ENCODE measurements at places on chromosomes 6 and 20.

DNA sequence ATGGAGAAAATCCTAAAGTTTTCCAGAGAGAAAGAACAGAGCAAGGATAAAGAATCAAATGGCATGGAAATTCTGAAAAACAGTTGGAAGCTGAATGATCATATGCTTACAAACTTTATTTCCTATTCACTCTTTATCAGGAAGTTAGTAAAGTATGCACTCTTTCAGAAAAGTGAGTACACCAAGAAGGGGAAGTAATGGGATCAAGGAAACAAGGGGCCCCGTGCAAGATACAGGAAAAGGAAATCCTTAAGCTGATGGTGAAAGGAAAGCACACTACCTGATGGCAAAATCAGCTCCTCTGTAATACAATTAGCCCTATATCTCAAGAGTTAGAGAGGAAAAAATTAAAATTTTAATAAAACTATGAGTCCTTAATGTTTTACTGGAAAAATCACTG lies 14.0 kb downstream of the CALHM6 start:
- DNase-seq, result no peak

DNA sequence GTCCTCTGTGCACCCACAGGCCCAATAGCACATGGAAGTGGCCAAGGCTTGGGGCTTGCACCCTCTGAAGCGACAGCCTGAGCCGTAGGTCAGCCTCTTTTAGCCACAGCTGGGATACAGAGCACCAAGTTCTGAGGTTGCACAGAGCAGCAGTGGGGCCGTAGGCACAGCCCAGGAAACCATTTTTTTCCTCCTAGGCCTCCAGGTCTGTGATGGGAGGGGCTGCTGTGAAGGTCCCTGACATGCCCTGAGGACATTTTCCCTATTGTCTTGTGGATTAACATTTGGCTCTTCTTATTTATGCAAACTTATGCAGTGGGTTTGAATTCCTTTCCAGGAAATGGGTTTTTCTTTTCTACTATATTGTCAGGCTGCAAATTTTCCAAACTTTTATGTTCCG lies 878.7 kb upstream of the MAN1A1 start:
- no peak for DNase-seq

DNA sequence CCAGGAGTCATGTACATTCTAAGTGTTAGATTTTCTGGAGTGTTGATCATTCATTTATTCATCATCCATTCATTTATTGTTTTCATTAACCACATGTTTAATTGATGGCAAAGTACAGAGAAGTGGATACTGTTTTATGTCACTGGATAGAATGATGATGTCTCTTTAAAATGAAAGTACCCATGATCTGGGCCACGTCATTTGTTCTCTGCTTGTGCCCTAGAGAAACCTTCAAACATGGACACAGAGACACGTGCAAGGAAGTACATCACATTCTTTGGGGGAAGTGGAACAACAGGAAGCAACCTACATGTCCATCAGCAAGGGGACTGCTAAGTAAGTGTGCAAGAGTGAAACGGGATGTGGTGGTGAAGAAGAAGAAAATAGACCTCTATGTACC lies 75.8 kb upstream of the TSHZ2 start:
- no peak for DNase-seq

GRCh38 chr6:140370976-140371870 lies 996.8 kb upstream of the CITED2 start:
- no peak for DNase-seq

DNA sequence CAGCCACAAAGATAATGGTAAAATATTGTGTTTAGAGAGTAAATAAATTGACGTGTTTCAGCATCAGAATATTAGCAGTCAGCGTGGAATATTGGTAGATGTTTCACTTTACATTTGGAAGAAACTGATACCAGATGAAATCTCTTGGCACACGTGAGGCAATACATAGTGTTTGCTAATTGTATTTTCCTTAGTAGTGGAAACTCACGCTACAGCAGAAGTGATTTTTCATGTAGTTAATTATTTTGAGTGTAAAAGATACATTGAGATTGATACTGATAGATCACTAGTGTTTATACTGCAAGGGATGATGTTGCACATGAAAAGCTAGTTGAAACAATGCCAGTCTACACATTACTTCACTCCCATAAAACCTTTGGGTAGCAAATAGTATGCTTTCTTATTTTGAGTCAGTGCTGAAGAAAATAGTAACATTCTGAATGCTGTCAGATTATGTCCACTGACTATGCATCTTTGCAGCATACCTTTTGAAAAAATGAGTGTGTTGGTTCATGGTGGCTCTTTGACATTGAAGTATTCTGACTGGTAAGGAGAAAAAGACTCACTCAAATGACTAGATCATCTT lies 59.3 kb downstream of the CD2AP start:
- DNase-seq, result no peak

GRCh38 chr6:72841195-72841594 lies 219.3 kb downstream of the KCNQ5 start:
- DNase-seq, result no peak

GRCh38 chr6:67248077-67248476 lies 1387.0 kb upstream of the ADGRB3 start:
- no peak for DNase-seq
